Astrocyte (in vitro differentiated cells and primary cell): ENCODE measurements at places on chromosomes 4 and X. TPM values are rescaled to one million over a fixed set of nuclear protein-coding genes. Genes with fewer than 3 reads are reported as not detected.

Gene TEC
- 0.61 and 0.91 TPM in 2 replicates for total RNA-seq

Gene ZNF711
- total RNA-seq = 10.8 and 12.5 TPM in 2 replicates

Gene STPG2
- total RNA-seq = 0.14 TPM in 1 of 2 replicates, not detected in the other

DNA sequence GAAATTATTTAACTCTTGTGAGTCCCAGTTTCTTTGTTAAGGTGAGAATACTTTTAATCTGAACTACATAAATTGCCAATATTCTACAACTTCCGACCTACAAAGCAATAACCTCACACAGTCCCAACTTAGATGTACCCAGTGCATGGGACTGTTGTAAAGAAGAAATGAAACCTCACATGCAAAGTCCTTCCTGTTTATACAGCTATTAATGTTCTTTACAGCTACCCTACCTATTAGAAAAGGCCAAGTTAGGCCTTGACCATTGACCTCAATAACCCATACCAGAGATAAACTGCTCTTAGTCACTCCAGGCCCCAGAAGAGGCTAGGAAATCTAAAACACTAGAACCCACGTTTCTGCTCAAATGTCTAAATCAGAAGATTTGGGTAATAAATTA lies 920.1 kb upstream of the TENM3 start:
- H3K27ac ChIP-seq = no peak overlapping the region
- no peak overlapping the region for H3K4me3 ChIP-seq
- H3K36me3 ChIP-seq = no peaks in the 10 kb centered on the region
- no peaks in the 10 kb centered on the region for H3K4me1 ChIP-seq

DNA sequence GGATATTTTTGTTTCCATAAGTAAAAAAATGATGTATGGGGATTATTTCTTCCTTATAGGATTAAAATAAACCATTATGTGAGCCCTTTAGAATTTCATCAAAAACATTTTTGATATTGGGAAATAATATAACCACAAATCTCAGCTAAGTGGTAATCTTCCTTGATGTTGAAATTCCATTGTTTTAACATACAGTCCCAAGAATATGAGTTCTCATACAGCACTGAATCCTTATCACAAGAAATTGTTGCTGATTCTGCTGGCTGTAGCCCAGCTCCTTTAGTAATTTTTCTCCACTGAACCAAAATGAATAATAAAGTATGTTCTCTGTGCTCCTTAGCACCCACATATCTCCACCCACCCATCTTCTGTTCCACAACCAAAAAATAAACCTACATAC lies 41.9 kb upstream of the FAM47B start:
- H3K4me3 ChIP-seq = no peak overlapping the region
- peaks cover 5% of the 10 kb centered on the region for H3K4me1 ChIP-seq
- no peak overlapping the region for H3K27ac ChIP-seq
- no peaks in the 10 kb centered on the region for H3K27me3 ChIP-seq
- DNase-seq = peak; percentile 16

GRCh38 chr4:78768452-78769180 lies 7.5 kb upstream of the BMP2K start:
- no peaks in the 10 kb centered on the region for H3K27me3 ChIP-seq
- no peak for DNase-seq
- no peaks in the 10 kb centered on the region for H3K36me3 ChIP-seq
- H3K27ac ChIP-seq = no peak overlapping the region
- H3K4me3 ChIP-seq = no peak overlapping the region

Gene TMEM255A
- total RNA-seq = 1.7 and 4.6 TPM in 2 replicates

DNA sequence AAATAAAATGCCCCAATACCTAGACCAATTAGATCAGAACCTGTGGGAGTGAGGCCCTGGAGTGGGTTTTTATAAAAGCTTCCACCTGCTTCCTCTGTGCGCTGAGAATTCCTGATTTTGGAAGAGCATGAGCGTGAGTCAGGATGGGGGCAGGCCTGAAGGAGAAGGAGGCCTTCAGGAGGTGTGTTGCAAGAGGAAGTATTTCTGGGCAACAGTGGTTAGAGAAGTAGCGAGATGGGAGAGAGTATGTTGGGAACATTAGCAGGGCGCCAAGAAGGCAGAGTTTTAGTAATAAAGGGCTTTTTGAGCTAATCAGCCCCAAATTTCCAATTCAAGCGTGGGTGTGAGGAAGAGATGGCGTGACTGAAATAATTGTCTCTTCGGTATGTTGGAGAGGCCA lies 349.8 kb downstream of the UNC5C start:
- no peak for DNase-seq
- no peak overlapping the region for H3K27ac ChIP-seq
- no peaks in the 10 kb centered on the region for H3K36me3 ChIP-seq
- no peaks in the 10 kb centered on the region for H3K27me3 ChIP-seq
- no peak overlapping the region for H3K4me3 ChIP-seq

DNA sequence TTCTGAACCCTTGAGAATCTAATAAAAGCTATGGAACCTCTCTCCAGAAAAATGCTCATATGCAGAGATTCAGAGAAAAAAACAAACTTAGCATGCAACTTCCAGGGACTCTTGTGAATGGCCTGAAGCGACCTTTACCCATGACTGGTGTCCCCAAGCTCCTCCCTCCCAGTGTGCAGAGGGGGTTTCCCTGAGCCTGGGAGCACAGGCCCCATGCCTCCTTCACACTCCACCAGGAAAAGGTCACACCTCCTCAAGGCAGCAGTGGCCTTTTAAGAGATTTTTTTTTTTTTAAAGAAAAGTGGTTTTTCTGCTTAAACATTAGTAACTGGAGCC lies 13.3 kb upstream of the UBA6 start:
- H3K4me3 ChIP-seq = no peak overlapping the region
- no peaks in the 10 kb centered on the region for H3K27me3 ChIP-seq
- no peak for DNase-seq
- H3K27ac ChIP-seq = no peak overlapping the region

- no peak overlapping the region for H3K27ac ChIP-seq
- no peaks in the 10 kb centered on the region for H3K36me3 ChIP-seq
- H3K27me3 ChIP-seq = no peaks in the 10 kb centered on the region
- H3K4me3 ChIP-seq = no peak overlapping the region
- no peak for DNase-seq
Measured at GRCh38 chrX:132501606-132502005, 12.8 kb upstream of the MBNL3 start.

DNA sequence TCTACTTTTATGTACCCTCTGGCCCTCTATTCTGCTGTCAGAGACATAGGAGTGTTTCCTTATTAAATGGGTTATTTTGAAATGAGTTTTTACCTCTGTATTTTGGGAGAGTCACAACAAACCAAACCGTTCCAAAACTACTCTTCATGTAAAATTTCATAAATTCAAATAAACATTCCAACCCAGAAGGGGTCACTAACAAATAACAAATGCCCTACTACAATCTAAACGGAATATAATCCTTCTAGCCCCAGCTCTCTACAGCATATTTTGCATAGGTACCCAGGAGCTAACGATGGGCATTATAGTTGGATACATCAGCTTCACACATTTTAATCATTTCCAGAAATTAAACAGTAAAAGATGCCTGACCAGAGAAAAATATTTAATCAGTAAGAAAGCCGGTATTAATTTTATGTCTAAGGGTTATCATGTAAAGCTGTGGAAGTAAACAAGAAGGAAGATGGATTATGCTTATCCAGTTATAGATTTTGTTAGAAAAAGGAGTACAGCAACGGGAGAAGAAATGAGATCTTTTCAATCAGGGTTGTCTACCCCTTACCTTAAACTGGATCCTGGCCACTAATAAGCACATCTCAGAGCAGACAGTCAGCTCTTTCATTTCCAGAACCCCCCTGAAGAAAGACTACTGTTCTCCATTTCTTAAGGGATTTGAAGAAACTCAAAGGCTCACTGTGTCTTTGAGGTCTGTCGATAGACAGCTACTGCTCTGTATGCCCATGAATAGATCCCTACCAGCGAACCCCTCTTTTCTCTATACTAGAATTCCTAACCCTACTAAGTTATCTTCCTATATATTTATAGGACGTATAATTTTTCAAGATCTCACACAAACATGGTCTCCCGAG lies 1.2 kb downstream of the UGDH start:
- no peaks in the 10 kb centered on the region for H3K27me3 ChIP-seq
- no peak for DNase-seq
- H3K27ac ChIP-seq = peak overlapping the region; percentile 97
- H3K4me1 ChIP-seq = peaks cover 31% of the 10 kb centered on the region
- peak overlapping the region; percentile 87 for H3K4me3 ChIP-seq

DNA sequence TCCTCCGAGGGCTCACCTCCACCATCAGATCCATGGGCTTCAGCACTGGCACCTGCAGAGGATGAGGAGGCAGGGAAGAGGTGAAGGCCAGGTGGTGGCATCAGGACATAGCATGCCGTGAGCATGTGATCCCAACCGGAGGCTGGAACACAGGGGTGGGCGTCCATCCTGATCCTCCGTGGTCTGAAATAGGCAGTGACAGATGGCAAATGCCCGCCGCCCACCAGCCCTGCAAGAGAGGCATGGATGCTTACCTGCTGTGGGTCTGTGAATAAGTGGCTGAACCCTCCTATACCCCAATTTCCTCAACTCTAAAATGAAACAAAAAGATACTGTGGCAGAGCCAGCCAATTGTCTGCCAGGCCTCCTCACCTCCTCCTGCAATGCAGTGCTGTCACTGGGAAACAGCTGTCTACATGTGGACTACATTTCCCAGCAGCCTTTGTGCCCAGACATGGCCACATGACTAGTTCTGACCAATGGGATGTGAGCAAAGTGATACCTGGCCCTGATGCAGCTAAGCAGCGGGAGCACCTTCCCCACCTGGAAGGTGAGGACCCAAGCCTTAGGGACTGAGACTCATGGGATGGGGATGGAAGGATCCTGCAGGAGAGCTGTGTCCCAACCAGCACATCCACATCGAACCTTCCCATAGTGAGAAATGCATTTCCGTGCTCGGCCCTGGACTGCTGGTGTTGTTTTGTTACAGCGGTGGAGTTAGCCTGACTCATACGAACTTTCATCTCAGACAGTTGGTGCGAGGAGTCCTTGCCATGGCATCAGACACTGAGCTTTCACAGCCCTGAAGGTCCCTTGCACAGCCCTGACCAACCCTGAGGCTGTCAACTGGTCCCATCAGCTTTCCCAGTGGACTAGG lies 99.5 kb downstream of the PPP2R2C start:
- H3K4me3 ChIP-seq = no peak overlapping the region
- no peaks in the 10 kb centered on the region for H3K36me3 ChIP-seq
- H3K27me3 ChIP-seq = peaks cover 10% of the 10 kb centered on the region
- no peak overlapping the region for H3K27ac ChIP-seq
- H3K4me1 ChIP-seq = no peaks in the 10 kb centered on the region
- DNase-seq = peak; percentile 2

DNA sequence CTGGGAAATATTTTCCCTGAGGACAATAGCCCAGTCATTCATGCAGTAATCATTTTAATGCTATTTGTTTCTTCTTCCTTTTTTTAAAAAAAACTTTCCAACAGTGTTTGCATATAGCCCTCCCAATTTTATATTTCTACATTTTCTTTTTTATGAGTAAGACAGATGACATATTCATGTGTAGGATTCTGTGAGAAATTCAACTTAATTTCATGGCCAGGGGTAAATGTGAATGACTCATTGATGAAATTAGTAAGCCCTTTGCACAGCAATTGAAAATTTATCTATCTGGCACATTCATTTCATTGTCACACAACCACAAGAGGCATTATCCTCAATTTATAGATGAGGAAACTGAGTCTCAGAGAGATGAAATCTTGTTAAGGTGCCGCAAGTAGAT lies 13.7 kb upstream of the SMIM20 start:
- H3K27ac ChIP-seq = no peak overlapping the region
- peaks cover 2% of the 10 kb centered on the region for H3K27me3 ChIP-seq
- no peak for DNase-seq
- peaks cover 13% of the 10 kb centered on the region for H3K4me1 ChIP-seq
- no peak overlapping the region for H3K4me3 ChIP-seq
- H3K36me3 ChIP-seq = no peaks in the 10 kb centered on the region

- H3K36me3 ChIP-seq = peaks cover 9% of the 10 kb centered on the region
- H3K27ac ChIP-seq = no peak overlapping the region
- no peak overlapping the region for H3K4me3 ChIP-seq
- no peaks in the 10 kb centered on the region for H3K27me3 ChIP-seq
- H3K4me1 ChIP-seq = peaks cover 8% of the 10 kb centered on the region
Measured at GRCh38 chrX:24168807-24169206, 19.3 kb downstream of the ZFX start.

DNA sequence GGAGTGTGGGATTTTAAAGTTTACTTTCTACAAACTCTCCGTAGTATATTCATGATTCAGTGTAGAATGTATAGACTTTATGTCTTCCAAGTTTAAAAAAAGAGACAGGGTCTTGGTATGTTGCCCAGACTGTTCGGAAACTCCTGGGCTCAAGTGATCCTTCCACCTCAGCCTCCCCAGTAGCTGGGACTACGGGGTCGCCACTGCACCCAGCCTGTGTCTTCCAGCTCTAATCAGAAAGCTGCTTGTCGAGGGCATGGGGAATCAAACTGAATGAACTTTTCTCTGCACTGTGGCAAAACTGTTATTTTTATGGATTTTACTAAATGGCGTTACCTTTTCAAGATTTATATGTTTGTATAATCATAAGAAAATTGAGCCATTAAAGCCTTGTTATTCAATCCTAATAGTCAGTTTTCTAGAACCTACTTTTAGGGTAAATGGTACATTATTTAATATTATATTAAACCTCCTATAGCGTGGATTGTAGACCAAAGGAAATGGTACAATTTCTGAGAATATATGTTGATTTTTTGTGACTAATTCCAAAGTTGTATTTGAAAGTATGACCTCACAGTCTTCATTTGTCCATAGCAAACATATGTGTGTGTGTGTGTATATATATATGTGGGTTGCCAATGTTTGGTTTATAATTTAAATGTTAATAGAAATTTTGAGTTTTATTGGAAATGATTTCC lies 1.1 kb downstream of the BLOC1S4 start:
- DNase-seq = no peak
- H3K27ac ChIP-seq = peak overlapping the region; percentile 69
- no peaks in the 10 kb centered on the region for H3K27me3 ChIP-seq
- H3K4me3 ChIP-seq = peak overlapping the region; percentile 80
- no peaks in the 10 kb centered on the region for H3K36me3 ChIP-seq

GRCh38 chrX:37651921-37652452 lies 33.6 kb upstream of the XK start:
- H3K36me3 ChIP-seq = no peaks in the 10 kb centered on the region
- no peaks in the 10 kb centered on the region for H3K27me3 ChIP-seq
- H3K4me1 ChIP-seq = no peaks in the 10 kb centered on the region
- H3K27ac ChIP-seq = no peak overlapping the region
- no peak for DNase-seq

Gene CXCR3
- not detected in 2 replicates for total RNA-seq

Gene ATXN3L
- not detected in 2 replicates for total RNA-seq

DNA sequence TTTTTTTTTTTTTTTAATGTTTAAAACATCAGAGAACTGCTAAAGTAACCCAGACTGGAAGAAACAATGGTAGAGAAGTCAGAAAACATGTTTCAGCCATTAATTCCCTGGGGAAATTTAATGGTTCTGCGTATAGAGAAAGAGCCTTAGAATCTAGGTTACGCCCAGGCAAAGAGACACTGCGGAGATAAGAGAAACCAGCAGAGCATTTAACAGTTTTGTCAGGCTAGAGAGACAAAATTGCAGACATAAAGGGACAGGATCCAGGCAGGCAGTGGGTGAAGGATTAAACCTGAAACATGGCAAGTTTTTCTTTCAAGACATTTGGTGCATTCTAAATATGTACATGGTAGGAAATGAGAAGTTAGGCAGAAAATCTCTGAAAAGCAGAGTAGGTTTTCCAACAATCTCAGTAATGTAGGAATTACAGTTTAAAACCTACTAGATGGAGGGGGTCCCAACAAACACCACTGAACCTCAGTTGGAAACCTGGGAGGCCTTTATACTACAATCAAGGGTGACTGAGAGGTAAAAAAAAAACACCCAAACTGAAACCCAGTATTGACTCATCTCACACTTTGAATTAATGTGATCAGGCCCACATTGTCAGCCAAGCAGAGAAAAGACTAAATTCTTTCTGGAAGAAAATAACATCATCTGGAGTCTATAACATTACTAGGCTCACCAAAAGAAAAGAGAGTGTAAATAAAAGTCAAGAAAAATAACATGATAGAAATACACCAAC lies 254.2 kb upstream of the NWD2 start:
- no peaks in the 10 kb centered on the region for H3K4me1 ChIP-seq
- H3K4me3 ChIP-seq = no peak overlapping the region
- no peak overlapping the region for H3K27ac ChIP-seq
